Stomach (tissue), 19 donors: ENCODE measurements at places on chromosomes 12 and 14. TPM values are rescaled to one million over a fixed set of nuclear protein-coding genes. Genes with fewer than 3 reads are reported as not detected.

The LYZ gene
- 503 TPM for polyA plus RNA-seq

The GPR162 gene
- 6.4 TPM for polyA plus RNA-seq

The PPP1R1A gene
- polyA plus RNA-seq: 5.9 TPM

The OR6C4 gene
- not detected for polyA plus RNA-seq

The FAM181A gene
- polyA plus RNA-seq: not detected

The DENR gene
- polyA plus RNA-seq: 29.8 TPM

The MYL2 gene
- polyA plus RNA-seq: 2.2 TPM

The TMEM253 gene
- polyA plus RNA-seq: 1.1 TPM

The SELPLG gene
- polyA plus RNA-seq: 4.1 TPM

The LRRK2 gene
- polyA plus RNA-seq: 3.0 TPM

The SPATA7 gene
- 25.5 TPM for polyA plus RNA-seq

The TAS2R19 gene
- polyA plus RNA-seq: 0.30 TPM

The DHRS2 gene
- 3.7 TPM for polyA plus RNA-seq

The GDF11 gene
- polyA plus RNA-seq: 6.5 TPM

The HOXC6 gene
- 1.0 TPM for polyA plus RNA-seq

- H3K36me3 ChIP-seq: peaks cover 14% of the 10 kb centered on the region
- no peak for DNase-seq
- no peak overlapping the region for H3K27ac ChIP-seq
- H3K27me3 ChIP-seq: no peaks in the 10 kb centered on the region
Observed at GRCh38 chr12:62484233-62484632, 17.6 kb downstream of the MON2 start.

GRCh38 chr14:98766818-98767217, 505.2 kb downstream of the BCL11B start:
- H3K36me3 ChIP-seq: no peaks in the 10 kb centered on the region
- no peaks in the 10 kb centered on the region for H3K27me3 ChIP-seq
- H3K27ac ChIP-seq: no peak overlapping the region
- DNase-seq: no peak

- no peak overlapping the region for H3K4me3 ChIP-seq
- no peak for DNase-seq
- H3K36me3 ChIP-seq: no peaks in the 10 kb centered on the region
- H3K4me1 ChIP-seq: peaks cover 16% of the 10 kb centered on the region
Observed at GRCh38 chr12:27964123-27964522, 8.4 kb downstream of the PTHLH start.

- no peaks in the 10 kb centered on the region for H3K4me1 ChIP-seq
- no peak overlapping the region for H3K4me3 ChIP-seq
- H3K27ac ChIP-seq: no peak overlapping the region
- no peak for DNase-seq
Observed at GRCh38 chr14:94052662-94053061, 26.5 kb downstream of the OTUB2 start.

DNA sequence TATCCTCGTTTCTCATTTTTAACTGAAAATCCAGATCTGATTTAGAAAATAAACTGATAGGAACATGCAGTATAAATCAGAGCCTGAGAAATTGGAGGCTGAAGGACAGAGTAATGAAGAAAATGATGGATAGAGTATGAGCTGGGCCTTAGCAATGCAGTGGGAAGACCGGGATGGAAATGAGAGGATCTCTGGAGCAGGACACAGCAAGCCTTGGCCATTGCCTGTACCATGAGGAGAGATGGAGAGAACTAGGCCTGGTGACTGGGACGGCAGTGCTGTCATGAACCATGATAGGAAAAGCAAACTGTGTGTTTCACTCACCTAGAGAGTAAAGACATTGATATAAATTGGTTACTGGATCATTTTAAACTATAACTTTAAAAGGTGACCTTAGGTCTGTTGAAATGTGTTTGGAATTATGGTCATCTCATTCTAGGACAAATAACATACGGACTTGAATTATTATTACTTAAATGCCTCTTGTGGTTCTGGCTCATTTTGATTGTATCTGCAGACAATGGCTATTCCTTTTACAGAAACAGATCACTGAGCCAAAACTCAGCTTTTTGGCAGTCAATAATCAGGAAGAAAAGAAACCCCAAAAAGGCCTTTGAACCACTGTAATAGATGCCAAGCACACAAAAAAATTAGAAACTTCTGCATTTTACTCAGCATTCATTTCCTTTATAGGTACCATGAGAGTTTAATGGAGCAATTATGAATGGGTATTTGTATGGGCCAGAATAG, 251.9 kb upstream of the PRKD1 start:
- no peaks in the 10 kb centered on the region for H3K4me1 ChIP-seq
- H3K27ac ChIP-seq: no peak overlapping the region
- H3K4me3 ChIP-seq: no peak overlapping the region
- DNase-seq: no peak
- no peaks in the 10 kb centered on the region for H3K27me3 ChIP-seq

GRCh38 chr14:100651999-100652508, 64.8 kb upstream of the BEGAIN start:
- H3K4me3 ChIP-seq: no peak overlapping the region
- peaks cover 33% of the 10 kb centered on the region for H3K27me3 ChIP-seq
- no peaks in the 10 kb centered on the region for H3K36me3 ChIP-seq
- no peak overlapping the region for H3K27ac ChIP-seq
- DNase-seq: no peak
- peaks cover 10% of the 10 kb centered on the region for H3K4me1 ChIP-seq

GRCh38 chr12:2944401-2945047, 14.7 kb upstream of the TEAD4 start:
- no peaks in the 10 kb centered on the region for H3K4me1 ChIP-seq
- H3K27ac ChIP-seq: no peak overlapping the region
- no peaks in the 10 kb centered on the region for H3K27me3 ChIP-seq
- H3K4me3 ChIP-seq: peak overlapping the region; percentile 19
- H3K36me3 ChIP-seq: peaks cover 20% of the 10 kb centered on the region
- DNase-seq: peak; percentile 84

DNA sequence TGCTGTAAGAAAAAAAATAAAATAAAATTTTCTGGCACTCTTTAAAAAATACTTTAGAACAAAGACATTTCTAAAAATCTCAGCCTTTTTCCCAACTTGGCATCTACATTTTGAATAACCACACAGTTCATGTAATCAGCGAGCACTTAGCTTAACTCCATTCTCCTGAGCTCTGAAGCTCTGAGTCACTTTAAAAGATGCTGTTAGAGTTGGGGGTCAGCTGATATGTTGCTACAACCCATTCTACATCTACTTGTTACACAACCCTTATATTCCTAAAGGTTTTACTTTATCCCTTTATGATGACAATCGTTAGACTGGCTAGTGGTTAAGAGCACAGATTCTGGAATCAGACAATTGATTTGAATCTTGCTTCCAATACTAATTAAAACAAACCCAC, 48.3 kb downstream of the SLC41A2 start:
- H3K27ac ChIP-seq: peak overlapping the region; percentile 34
- H3K4me1 ChIP-seq: no peaks in the 10 kb centered on the region
- DNase-seq: no peak
- no peak overlapping the region for H3K4me3 ChIP-seq
- H3K36me3 ChIP-seq: peaks cover 21% of the 10 kb centered on the region
- H3K27me3 ChIP-seq: no peaks in the 10 kb centered on the region

GRCh38 chr12:118238888-118239287, 103.0 kb downstream of the PEBP1 start:
- H3K4me3 ChIP-seq: no peak overlapping the region
- no peak for DNase-seq
- H3K27me3 ChIP-seq: no peaks in the 10 kb centered on the region
- no peak overlapping the region for H3K27ac ChIP-seq
- H3K36me3 ChIP-seq: peaks cover 13% of the 10 kb centered on the region
- H3K4me1 ChIP-seq: peaks cover 5% of the 10 kb centered on the region

DNA sequence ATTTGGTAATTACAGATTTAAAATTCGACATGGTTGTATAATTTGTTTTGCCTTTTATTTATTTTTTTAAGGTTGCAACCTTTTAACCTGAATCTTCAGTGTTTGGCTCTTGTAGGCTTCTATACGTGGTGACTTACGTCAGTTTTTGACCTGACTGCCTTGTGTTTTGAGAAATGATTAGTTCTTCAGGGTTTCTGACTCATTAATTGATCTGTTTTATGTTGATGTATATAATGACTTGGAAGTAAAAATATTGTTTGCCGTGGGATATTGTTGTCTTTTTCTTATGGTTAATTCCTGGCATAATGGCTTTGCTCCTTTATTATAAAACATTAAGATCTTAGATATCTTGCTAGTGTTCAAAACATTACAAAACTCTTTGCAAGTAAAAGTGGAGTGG, 2.5 kb downstream of the RASSF8 start:
- peaks cover 47% of the 10 kb centered on the region for H3K4me1 ChIP-seq
- no peaks in the 10 kb centered on the region for H3K27me3 ChIP-seq
- H3K36me3 ChIP-seq: no peaks in the 10 kb centered on the region
- DNase-seq: no peak

GRCh38 chr12:46692606-46693005, 133.2 kb downstream of the SLC38A4 start:
- H3K4me1 ChIP-seq: no peaks in the 10 kb centered on the region
- no peaks in the 10 kb centered on the region for H3K36me3 ChIP-seq
- H3K27ac ChIP-seq: no peak overlapping the region
- H3K4me3 ChIP-seq: no peak overlapping the region

GRCh38 chr14:92247341-92247740, 75.6 kb upstream of the SLC24A4 start:
- no peak overlapping the region for H3K4me3 ChIP-seq
- no peaks in the 10 kb centered on the region for H3K36me3 ChIP-seq
- DNase-seq: no peak
- no peaks in the 10 kb centered on the region for H3K27me3 ChIP-seq
- H3K4me1 ChIP-seq: no peaks in the 10 kb centered on the region

- peaks cover 19% of the 10 kb centered on the region for H3K4me1 ChIP-seq
- H3K27ac ChIP-seq: no peak overlapping the region
- peak; percentile 71 for DNase-seq
- peaks cover 27% of the 10 kb centered on the region for H3K27me3 ChIP-seq
Observed at GRCh38 chr12:81758421-81759189, 545 bp downstream of the PPFIA2 start.

DNA sequence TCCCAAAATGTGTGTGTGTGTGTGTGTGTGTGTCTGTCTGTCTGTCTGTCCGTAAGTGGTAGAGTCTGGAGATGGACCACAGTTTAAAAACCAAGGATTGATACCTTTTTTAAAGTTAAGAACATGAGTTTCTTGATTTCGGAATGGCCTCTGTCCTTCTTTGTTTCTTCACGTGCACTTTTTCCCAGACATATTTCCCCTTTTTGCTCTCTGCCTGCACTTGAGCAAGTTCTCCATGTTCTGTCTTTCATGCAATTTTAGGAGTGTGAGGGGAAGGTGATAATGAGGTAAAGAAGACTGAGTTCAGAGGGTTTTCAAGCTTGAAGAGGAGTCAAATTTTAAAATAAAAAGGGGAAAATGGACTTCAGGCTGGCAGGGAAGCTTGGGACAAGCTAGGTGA, 12.7 kb downstream of the OLR1 start:
- no peaks in the 10 kb centered on the region for H3K27me3 ChIP-seq
- H3K4me1 ChIP-seq: no peaks in the 10 kb centered on the region
- H3K4me3 ChIP-seq: no peak overlapping the region
- no peak for DNase-seq

GRCh38 chr12:12379831-12380730, 23.2 kb downstream of the BORCS5 start:
- no peaks in the 10 kb centered on the region for H3K27me3 ChIP-seq
- H3K4me3 ChIP-seq: no peak overlapping the region
- H3K36me3 ChIP-seq: peaks cover 6% of the 10 kb centered on the region
- peak overlapping the region; percentile 32 for H3K27ac ChIP-seq
- peaks cover 23% of the 10 kb centered on the region for H3K4me1 ChIP-seq
- DNase-seq: peak; percentile 42

- H3K4me3 ChIP-seq: no peak overlapping the region
- H3K27ac ChIP-seq: no peak overlapping the region
- peaks cover 6% of the 10 kb centered on the region for H3K4me1 ChIP-seq
- no peaks in the 10 kb centered on the region for H3K27me3 ChIP-seq
Observed at GRCh38 chr14:33493266-33493665, 457.6 kb downstream of the EGLN3 start.

DNA sequence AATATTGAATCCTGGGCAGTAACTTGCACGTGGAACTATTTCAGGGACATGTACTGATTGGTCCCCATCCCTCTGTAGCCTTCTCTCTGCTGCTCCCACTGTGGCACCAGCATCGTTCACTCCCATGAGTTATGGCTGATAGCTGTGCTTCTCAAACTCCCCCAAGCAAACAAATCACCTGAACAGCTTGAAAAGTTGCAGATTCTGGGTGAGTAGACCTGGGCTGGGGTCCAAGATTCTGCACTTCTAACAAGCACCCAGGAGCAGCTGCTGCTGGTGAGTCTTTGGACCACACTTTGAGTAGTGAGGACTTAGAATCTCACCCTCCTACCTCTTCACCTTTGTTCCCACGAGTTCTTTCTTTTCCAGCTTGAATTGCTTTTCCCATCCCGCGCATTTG, 49.4 kb upstream of the ZFP36L1 start:
- no peaks in the 10 kb centered on the region for H3K36me3 ChIP-seq
- H3K27ac ChIP-seq: peak overlapping the region; percentile 13
- H3K4me1 ChIP-seq: peaks cover 11% of the 10 kb centered on the region
- DNase-seq: no peak
- no peak overlapping the region for H3K4me3 ChIP-seq

GRCh38 chr14:105448706-105449111, 25.9 kb upstream of the CRIP2 start:
- DNase-seq: peak; percentile 78
- H3K4me3 ChIP-seq: no peak overlapping the region
- no peaks in the 10 kb centered on the region for H3K27me3 ChIP-seq
- H3K27ac ChIP-seq: no peak overlapping the region
- H3K4me1 ChIP-seq: peaks cover 14% of the 10 kb centered on the region

DNA sequence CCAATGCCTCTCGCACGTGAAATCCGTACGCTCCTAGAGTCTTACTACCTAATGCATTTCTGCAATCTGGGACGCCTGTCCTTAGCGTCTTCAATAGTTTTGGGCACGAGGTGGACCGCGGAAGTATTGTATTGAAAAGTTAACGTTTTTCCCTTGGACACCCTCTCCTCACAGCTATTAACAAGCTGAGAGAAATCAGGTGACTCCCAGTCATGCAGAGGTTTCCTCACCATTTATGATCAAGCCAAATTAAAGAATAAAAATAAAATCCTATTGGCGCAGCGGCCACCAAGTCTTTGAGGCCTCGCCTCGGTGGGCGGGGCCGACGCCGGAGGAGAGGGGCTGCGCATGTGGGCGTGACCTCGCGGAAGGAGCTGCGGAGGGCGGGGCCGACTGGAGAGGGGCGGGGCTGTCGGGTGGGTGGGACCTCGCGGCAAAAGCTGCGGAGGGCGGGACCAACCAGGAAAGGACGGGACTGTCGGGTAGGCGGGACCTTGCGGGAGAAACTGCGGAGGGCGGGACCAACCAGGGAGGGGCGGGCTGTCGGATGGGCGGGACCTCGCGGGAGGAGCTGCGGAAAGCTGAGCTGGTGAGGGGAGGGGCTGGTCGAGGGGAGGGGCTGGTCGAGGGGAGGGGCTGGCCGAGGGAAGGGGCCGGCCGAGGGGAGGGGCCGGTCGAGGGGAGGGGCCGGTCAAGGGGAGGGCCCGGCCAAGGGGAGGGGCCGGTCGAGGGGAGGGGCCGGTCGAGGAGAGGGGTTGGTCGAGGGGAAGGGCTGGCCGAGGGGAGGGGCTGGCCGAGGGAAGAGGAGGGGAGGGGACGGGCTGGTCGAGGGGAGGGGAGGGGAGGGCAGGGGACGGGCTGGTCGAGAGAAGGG, 1.1 kb upstream of the PPP2R5C start:
- no peaks in the 10 kb centered on the region for H3K36me3 ChIP-seq
- peak overlapping the region; percentile 100 for H3K27ac ChIP-seq
- peak; percentile 98 for DNase-seq
- H3K4me1 ChIP-seq: peaks cover 41% of the 10 kb centered on the region

- no peaks in the 10 kb centered on the region for H3K27me3 ChIP-seq
- no peaks in the 10 kb centered on the region for H3K4me1 ChIP-seq
- no peaks in the 10 kb centered on the region for H3K36me3 ChIP-seq
- DNase-seq: no peak
- H3K4me3 ChIP-seq: no peak overlapping the region
Observed at GRCh38 chr14:102491366-102491765, 18.2 kb downstream of the ANKRD9 start.

GRCh38 chr12:103930787-103931735, 851 bp downstream of the HSP90B1 start:
- peak overlapping the region; percentile 78 for H3K4me3 ChIP-seq
- H3K36me3 ChIP-seq: peaks cover 25% of the 10 kb centered on the region
